ENCODE measurements at places on chromosomes 7 and 10. TPM values are rescaled to one million over a fixed set of nuclear protein-coding genes. Genes with fewer than 3 reads are reported as not detected.

Gene CCZ1
- total RNA-seq: 109 TPM

Gene HMX3
- 0.16 TPM for total RNA-seq

Gene PALD1
- 2.6 TPM for total RNA-seq

Gene IL15RA
- 41.9 TPM for total RNA-seq

Gene PURB
- total RNA-seq: 28.9 TPM

Gene FAM171A1
- total RNA-seq: 4.2 TPM

Gene ASZ1
- total RNA-seq: not detected

Gene HECW1
- not detected for total RNA-seq

Gene CFAP46
- total RNA-seq: 0.53 TPM

Gene ADAMTS14
- 0.14 TPM for total RNA-seq

Gene GOLGA7B
- 0.30 TPM for total RNA-seq

Gene TAS2R3
- total RNA-seq: 0.29 TPM

Gene GPR22
- not detected for total RNA-seq

Gene RPP38
- total RNA-seq: 25.8 TPM

Gene CLIP2
- total RNA-seq: 1.4 TPM

Gene OPALIN
- not detected for total RNA-seq

Gene HPSE2
- not detected for total RNA-seq

Gene FFAR4
- not detected for total RNA-seq

Gene SHTN1
- 0.13 TPM for total RNA-seq

Gene SFXN3
- total RNA-seq: 9.8 TPM

Gene PTN
- total RNA-seq: not detected

Gene ZNF479
- not detected for total RNA-seq

Gene HTR5A
- not detected for total RNA-seq

Gene OPN4
- total RNA-seq: not detected

Gene RAMP3
- not detected for total RNA-seq

Gene SPDYE16
- not detected for total RNA-seq

Gene CFAP58
- not detected for total RNA-seq

Gene NAMPT
- total RNA-seq: 1,116 TPM

Gene CPA1
- 11.6 TPM for total RNA-seq

Gene COBL
- not detected for total RNA-seq

Gene IDI2
- total RNA-seq: not detected

Gene AZGP1
- total RNA-seq: 0.63 TPM

Gene NME8
- total RNA-seq: not detected

Gene ZNF804B
- not detected for total RNA-seq

Gene BAIAP2L1
- 0.56 TPM for total RNA-seq

Gene NOC3L
- total RNA-seq: 54.6 TPM

Gene CAMK2B
- 1.6 TPM for total RNA-seq

Gene SLC13A4
- not detected for total RNA-seq

Gene DNAH11
- total RNA-seq: 0.03 TPM

Gene IFIT1B
- total RNA-seq: not detected

Gene CYP26C1
- 0.05 TPM for total RNA-seq

Gene EFCAB10
- total RNA-seq: not detected

Gene PRLHR
- total RNA-seq: not detected

Gene HOXA10
- total RNA-seq: 0.14 TPM

Gene FAM25A
- total RNA-seq: not detected

Gene CTAGE8
- 0.29 TPM for total RNA-seq

Gene LIPM
- total RNA-seq: not detected

Gene ASB4
- not detected for total RNA-seq

Gene ERVW-1
- total RNA-seq: not detected

Gene XRCC2
- 8.2 TPM for total RNA-seq

Gene CDC14C
- not detected for total RNA-seq

Gene NUPR2
- not detected for total RNA-seq
